ENCODE measurements at places on chromosomes 12 and 14.

DNA sequence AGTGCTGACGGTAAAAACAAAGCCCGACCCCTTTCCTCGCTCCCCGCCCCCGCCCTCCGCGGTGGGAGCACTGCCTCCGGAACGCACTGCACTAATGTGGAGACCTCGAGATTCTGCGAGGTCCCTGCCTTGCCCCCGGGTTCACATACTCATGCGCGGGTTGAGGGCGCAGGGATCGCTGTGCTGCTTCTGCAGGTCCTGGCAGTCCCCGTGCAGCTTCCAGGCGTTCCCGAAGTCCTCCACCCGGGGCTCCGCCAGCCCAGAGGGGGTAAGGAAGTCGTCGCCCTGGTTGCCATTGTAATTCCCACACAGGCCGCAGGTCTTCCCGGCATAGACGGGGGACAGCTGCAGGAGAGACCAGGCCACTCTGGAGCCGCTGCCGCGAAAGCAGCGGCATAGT lies 66.8 kb downstream of the VWF start:
- DNase-seq: no peak

GRCh38 chr14:24911324-24912109 lies 138.4 kb downstream of the STXBP6 start:
- peak; percentile 6 for DNase-seq

DNA sequence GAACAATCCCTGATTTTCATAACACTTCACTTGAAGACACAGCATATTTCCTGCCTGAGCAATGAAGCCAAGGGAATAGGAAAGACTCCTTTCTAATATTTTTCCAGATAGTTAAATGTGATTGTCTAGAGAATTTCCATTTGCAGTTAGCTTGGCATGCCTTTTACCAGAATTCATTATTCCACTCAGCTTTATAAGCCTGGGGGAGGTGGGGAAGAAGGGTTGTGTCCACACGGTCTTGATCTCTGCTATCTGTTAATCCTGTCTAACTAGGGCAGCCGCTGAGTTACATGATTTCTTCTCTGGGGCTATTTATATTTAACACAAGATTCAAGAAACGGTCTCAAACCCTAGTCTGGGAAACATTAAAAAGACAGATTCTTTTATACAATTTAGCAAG lies 146.6 kb upstream of the FSCB start:
- DNase-seq: no peak

GRCh38 chr12:67981287-67982162 lies 7.7 kb upstream of the IFNG-AS1 start:
- DNase-seq: peak; percentile 81

DNA sequence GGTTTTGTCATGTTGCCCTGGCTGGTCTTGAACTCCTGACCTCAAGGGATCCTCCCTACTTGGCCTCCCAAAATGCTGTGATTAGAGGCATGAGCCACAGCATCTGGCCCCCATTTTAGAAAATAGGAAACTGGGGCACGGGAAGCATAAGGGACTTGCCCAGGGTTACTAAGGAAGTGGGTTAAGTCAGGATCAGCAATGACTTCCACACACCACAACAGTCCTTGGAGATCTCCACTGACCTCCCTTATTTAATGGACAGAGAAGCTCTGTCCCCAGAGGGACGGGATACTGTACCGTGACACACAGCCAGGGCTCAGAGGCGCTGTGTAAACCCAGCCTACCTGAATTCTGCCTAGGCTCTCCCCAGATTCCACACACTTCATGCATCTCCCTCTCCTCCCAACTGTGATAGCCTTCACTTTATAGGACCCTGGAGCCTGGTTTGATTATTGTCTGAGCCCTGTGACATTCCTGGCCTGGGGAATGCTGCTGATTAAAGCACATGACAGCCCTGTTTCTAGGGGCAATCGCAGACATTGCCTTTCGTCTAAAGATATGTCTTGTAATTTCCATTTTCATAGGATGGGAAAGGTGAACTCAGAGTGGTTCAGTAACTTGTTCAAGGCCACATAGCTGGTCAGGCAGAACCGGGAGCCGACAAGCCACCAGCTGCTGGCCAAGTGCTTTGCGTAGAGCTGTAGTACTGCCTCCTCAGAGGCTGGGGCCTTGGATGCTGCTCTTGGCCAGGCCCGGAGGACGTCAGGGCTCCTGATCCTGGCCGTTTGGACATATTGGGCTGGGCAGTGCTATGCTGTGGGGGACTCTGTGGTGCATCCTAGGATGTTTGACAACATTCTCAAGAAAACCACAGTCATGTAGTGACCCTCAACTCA lies 20.8 kb downstream of the SERPINA1 start:
- DNase-seq: no peak

GRCh38 chr12:95884998-95885397 lies 26.2 kb downstream of the SNRPF start:
- DNase-seq: no peak

DNA sequence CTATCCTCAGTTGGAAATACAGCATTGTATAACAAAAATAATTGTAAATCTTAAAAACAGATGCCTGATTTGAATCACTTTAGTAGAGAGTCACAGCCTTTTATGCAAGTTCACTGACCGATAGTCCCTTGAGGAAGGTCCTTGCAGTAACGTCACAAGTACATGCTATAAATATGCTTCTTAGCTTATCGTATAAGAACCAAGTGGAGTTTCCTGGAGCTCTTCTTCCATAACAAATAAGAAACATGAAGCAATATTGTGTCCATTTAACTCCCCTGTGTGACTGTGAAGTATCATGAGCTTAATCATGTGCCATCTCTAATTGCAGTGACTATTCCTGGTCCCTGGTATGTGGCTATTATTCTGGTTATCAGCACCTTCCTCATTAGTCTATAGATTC lies 107.9 kb downstream of the SLC38A4 start:
- DNase-seq: no peak

DNA sequence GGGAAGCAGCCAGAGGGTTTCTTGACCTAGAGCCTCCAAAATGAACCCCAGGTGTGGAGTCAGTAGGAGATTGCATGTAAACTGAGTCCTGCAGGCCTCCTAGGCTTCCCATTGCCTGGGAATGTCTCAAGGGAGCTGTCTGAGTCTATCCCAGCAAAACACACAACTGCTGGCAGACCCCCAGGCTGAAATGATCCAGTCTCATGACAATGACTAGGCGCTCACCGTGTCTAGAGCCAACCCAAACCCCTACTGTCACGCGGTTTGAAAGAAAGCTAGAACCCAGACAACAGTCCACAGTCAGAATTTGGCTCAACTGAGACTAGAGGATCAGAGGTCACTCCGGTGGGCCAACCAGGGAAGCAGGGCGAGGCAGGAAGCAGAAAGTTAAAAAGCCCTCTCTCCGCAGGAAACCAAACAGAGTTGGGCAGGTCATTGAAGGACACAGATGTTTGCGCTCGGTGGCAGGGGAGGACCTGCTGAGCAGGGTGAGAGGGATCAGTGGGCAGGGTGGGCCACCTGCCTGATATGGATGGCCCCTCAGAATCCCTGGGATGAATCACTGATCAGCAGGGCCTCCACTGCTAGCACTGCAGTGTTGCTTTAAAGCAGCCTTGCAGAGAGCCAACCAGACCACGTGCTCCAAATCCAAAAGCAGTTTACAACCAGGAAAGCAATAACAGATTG lies 23.8 kb downstream of the ACTN1 start:
- no peak for DNase-seq

GRCh38 chr12:104710940-104711689 lies 247.0 kb downstream of the SLC41A2 start:
- peak; percentile 29 for DNase-seq

All from epithelial cell of esophagus (primary cell).